ENCODE measurements at places on chromosomes 4 and X. TPM values are rescaled to one million over a fixed set of nuclear protein-coding genes. Genes with fewer than 3 reads are reported as not detected.

DNA sequence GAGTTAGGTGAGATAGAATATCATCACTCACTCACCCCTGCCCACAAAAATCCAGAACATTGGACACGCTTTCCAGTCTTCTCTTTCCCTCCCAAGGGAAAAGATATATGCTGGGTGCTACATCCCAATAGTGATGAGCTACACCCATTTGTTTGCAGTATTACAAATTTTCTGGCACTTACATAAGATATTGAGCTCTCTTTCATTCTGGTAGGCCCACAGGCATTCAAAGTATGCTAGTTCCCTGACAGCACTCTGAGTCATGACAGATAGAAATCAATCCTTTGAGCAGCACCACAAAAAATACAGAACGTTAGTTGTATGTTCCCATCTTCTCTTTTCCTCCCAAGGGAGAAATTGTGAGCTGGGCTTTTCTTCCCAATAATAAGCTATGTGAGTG, 477.6 kb upstream of the GRID2 start:
- no peak for DNase-seq

GRCh38 chr4:97747945-97748344, 395.3 kb downstream of the STPG2 start:
- DNase-seq: no peak

The TNIP3 gene
- polyA plus RNA-seq: 0.38 TPM

- DNase-seq: no peak
These were observed 685.5 kb downstream of the KCTD8 start for GRCh38 chr4:43763029-43763610.

The PPARGC1A gene
- polyA plus RNA-seq: 0.07 TPM

- no peak for DNase-seq
These were observed 48.6 kb downstream of the MAGEA9 start for GRCh38 chrX:149830192-149830873.

DNA sequence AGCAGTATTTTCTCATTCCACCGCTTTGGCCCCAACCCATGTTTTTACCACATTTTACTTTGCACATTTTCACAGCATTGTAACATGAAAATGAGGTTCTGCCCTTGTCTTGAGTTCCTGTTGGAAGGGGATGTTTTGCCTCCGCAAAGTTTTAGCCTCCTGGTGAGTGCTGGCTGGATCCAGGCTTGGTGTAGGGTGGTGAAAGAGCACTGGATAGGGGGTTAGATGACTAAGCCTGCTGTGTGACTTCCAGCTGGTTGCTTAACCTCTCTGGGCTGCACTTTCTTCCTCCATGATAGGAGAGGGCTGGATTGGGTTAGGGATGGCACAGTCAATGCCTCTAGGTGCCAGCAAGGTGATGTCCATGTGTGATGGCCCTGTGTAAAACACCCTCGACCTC, 28.9 kb downstream of the CYTL1 start:
- no peak for DNase-seq

GRCh38 chr4:2503809-2504208, 32.6 kb upstream of the FAM193A start:
- no peak for DNase-seq

Data from A549 (cell line).